T-cell (primary cell): ENCODE measurements at places on chromosomes 16 and 17.

DNA sequence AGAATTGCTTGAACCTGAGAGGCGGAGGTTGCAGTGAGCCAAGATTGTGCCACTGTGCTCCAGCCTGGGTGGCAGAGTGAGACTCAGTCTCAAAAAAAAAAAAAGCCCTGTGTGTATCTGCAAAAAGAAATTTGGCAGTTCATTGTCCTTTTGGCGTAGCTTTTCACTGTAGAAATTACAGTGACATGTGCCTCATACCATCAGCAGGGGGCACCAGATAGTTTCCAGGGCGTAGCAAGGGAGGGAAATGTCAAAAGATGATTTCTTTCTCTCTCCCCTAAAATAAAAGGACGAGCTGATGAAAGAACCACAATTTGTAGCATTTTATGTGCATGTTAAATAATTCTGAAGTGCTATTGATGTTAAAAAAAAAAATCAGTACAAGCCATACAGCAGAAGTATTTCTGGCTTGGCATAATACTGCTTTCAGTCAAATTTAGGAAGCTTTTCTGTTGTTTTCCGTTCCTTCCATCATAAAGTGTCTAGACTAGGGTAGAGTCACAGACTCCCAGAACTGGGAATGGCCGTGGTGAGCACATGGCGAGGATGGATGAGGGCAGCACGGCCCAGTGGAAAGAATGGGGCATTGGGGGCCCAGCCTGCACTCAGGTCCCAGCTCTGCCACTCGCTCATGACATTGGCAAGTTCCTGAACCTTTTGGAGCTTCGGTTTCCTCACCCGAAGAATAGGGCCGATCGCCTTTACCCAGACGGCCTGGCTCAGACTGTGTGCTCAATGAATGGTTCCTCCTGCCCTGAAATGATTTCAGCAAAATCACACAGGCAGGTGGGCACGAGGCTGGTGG is 59.8 kb upstream of the RPH3AL start:
- DNase-seq: peak; percentile 73

DNA sequence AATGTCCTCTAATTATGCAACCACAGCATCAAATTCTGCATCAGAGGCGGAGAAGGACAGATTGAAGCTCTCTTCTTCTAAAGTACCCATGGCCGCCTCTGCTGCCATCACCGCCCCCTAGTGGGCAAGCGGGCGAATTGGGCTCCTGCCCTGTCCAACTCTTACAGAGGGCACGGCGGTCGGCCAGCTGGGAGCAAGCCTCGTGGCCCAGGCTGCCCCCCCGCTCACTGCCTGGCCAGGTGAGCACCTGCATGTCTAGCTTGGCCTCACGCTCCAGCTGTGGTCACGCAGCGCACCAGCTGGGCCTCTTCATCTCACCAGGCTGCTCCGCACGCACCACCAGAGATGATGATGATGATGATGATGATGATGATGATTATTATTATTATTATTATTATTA is 146.1 kb upstream of the TOM1L1 start:
- no peak for DNase-seq

- DNase-seq: no peak
Measured at GRCh38 chr17:14553847-14554246, 253.0 kb downstream of the HS3ST3B1 start.

DNA sequence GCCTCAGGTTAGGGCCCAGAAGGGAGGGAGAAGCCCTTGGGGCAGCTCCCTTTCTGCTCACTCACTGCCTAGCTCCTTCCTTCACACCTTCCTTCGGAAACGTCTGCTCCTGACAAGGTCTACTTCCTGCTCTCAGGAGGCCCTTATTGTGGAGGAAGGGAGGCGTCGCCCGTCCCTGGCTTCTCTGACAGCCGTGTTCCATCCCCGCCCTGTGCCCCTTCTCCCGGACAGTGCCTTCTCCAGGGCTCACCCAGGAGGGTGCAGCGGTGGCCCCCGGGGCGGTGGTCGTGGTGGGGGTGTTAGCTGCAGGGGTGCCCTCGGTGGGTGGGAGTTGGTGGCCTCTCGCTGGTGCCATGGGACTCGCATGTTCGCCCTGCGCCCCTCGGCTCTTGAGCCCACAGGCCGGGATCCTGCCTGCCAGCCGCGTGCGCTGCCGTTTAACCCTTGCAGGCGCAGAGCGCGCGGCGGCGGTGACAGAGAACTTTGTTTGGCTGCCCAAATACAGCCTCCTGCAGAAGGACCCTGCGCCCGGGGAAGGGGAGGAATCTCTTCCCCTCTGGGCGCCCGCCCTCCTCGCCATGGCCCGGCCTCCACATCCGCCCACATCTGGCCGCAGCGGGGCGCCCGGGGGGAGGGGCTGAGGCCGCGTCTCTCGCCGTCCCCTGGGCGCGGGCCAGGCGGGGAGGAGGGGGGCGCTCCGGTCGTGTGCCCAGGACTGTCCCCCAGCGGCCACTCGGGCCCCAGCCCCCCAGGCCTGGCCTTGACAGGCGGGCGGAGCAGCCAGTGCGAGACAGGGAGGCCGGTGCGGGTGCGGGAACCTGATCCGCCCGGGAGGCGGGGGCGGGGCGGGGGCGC is 231.9 kb downstream of the SEC14L1 start:
- peak; percentile 64 for DNase-seq

DNA sequence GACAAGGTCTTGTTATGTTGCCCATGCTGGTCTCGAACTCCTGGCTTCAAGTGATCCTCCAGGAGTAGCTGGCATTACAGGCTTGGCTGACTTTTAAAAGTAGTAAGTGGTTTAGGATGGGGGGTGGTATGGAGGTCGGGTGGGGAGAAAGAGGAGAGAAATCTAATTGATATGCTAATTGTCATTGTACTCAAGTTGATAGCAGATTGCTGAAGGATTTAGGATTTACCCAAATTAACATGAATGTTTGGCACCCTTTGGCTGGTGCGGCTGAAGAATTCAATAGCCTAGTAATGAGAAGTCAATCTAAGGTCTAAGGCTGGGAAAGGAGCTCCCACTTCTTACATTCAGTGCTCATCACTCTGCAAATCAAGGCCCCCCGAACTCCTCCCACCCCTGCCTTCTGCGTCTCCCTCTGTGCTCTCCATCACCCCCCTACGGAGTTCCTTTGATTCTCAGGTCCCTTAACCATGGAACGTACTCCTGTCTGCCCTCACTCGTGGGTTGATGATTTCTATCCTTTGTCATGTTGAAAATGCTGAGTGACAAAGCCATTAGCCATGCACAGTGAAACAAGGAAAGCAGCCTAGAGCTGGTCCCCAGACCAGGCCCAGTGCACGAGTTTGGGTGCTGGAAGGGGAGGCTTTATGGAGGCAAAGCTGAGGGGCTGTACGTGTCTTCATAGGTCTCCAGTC is 17.3 kb downstream of the CDH13 start:
- DNase-seq: no peak

DNA sequence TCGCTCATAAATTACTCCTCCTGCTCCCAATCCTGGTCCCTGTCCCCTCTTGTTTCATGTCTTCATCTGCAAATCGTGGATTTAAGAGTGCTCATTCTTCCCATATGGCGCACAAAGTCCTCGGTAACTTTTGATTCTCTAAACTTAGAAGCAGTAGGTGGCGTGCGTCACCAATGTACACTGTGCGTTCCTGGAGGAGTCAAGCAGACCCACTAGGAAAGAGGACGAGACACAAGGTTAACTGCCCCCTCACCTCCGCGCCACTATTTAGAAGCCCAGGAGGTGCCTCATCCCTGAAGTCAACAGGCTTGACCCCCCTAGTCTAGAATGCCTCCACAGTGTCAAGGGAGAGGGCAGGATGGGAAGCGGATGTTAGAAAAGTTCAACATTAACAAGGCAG is 2.9 kb downstream of the SLC13A5 start:
- DNase-seq: no peak

DNA sequence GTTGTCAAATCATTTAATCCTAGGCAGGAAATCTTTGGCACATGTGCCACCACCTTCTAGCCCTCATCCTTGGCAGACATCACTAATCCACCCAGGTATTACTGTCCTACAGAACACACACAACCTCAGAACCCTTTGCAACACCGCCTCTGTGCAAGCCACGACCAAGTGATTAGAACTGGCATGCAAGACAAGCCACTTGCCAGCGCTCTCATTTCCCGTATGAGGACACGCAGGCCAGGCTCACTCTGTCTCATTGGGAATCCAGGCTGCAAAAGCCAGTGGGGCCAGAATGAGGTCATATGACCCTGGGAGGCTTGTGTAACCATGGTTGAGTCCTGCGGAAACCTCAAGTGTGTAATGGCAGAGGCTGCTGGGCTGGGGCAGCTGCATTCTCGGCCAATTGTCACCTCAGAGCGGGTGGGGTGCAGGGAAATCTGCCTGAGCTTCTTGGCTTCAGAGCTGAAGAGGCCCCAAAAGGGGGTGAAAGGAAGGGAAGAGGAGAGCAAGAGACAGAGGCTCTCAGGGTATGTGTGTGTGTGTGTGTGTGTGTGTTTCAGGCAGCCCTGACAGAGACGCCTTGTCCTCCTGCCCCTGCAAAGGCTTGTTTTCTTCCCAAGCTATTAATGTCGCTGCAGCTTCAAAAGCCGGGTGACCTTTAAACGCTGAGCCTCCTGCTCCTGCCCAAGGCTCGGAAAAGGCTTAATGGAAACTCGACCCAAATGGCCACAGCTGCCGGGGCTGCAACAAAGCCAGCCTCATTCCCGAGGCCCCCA is 43.2 kb upstream of the MRPS23 start:
- no peak for DNase-seq

DNA sequence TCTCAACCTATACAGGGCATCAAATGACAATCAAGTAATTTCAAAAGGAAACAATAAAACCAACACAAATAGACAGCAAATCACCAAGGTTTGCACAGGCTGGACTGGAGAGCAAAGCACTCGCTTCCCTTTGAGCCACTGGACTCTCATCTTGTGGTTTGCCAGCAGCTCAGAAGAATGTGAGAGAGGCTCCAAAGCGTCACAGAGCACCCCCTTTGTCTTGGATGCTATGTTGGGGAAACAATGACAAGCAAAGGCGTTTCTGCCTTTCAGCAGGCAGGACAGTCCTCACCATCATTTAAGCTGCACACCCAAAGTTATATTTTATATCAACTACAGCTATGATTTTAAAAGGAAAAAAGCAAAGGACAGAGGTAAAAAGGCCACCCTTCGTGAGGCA is 13.2 kb downstream of the SLC6A4 start:
- DNase-seq: no peak

DNA sequence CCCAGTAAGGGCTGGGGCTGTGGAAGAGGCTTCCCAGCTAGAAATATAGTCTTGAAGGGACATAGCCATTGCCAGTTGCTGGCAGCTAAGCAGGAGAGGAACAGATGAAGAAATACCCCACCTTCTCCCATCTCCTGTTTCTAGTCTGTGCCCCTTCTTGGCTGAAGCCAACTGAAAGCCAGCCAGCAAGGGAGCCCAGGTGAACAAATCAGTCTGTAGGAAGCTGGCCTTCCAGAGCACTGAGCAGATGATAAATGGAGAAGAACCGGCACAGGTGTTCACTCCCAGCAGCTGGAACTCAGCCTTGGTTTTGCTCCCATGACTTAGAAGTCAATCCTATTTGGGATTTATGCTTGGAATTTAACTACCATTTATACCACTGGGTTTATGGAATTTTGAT is 69.2 kb upstream of the DHX40 start:
- no peak for DNase-seq

DNA sequence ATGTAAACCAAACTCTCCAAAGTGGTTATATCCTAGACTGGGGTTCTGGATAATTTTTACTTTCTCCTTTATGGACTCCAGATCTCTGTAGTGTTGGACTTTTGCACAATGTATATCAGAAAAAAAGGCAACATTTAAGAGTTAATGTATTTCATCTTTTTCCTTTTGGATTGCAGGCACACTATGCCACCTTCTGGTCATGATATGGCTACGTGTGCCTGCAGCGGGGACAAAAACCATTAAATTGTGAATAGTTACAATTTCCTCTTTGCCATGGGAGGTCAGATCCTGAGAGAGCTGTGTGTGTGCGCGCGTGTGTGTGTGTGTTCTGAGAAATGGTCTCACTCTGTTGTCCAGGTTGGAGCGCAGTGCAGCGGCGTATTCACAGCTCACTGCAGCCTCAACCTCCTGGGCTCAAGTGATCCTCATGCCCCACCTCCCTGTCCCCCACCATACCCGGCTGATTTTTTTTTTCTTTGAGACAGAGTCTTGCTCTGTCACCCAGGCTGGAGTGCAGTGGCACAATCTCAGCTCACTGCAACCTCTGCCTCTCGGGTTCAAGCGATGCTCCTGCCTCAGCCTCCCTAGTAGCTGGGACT is 4.3 kb upstream of the SGF29 start:
- DNase-seq: no peak

GRCh38 chr17:12853921-12854320 is 64.6 kb downstream of the ARHGAP44 start:
- no peak for DNase-seq

DNA sequence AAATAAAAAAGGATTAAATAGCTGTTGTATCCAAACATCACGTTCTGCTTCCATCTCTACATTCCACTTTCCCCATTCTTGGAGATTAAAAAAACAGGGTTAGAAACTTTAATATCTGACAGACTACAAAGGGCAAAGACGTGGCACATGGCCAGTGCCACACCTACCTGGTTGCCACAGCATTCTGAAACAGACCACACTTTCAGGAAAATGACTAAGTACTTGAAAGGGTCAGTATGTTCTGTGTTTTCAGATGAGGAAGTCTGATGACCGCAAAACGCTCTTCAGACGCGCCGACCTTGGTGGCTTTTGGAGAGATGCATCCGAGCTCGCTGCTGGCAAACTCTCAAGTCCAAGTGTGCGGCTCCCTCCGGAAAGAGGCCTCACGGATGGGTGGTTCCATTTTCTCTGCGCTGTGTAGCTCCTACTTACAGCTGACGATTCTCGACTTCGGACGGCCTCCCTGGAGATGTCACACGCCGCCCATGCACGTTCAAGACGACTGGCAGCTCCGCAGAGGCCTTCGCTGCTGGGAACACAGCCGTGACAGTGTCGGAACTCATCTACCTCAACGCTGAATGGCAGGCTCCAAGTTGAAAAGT is 15.5 kb downstream of the MAP1LC3B start:
- no peak for DNase-seq

GRCh38 chr17:16282522-16282921 is 65.5 kb downstream of the PIGL start:
- DNase-seq: no peak

DNA sequence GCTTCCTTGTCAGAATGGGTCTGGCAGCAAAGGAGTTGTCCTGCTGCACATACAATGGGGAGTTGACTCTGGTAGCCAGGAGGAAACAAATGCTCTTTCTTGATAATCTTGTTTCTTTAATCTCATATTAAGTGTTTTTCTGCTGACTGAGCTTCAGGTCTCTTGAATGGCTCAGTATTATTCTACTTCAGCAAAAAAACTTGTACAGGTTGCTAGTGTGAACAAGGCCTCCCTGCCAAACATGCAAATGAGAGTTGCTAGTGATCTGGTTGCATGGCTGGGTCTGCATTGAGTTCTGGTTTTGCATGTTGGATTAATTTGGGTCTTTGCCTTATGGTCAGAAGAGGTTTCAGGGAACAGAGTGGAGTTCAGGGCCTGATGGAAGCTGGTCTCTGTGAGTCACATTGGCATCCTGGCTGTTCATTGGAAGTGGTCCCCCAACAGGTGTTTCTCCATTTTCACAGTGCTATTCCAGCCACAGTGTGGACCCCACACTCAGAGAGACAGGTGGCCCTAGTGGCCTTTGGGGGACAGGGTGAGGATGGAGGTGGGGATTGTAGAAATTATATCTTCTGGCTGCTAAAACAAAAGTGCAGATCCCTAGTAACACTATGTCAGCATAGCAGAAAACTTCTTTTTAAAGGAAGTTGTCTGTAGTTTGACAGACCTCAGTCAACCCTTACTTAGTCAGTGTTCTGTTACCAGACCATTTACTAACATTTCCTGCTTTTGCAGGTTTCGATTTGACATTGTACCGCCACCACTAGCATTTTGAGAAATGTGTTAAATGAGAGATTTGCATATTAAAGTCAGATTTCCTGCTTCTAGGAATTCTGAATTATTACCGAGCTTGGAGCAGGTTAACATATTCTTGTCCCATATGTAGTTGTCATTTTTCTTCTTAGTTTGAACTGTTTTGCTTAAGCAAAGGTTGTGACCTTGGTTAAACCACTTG is 47.1 kb downstream of the EPN2 start:
- no peak for DNase-seq
